ENCODE measurements at places on chromosomes 1 and 21.

GRCh38 chr21:39637971-39638240, 25.2 kb downstream of the B3GALT5 start:
- DNase-seq: no peak

DNA sequence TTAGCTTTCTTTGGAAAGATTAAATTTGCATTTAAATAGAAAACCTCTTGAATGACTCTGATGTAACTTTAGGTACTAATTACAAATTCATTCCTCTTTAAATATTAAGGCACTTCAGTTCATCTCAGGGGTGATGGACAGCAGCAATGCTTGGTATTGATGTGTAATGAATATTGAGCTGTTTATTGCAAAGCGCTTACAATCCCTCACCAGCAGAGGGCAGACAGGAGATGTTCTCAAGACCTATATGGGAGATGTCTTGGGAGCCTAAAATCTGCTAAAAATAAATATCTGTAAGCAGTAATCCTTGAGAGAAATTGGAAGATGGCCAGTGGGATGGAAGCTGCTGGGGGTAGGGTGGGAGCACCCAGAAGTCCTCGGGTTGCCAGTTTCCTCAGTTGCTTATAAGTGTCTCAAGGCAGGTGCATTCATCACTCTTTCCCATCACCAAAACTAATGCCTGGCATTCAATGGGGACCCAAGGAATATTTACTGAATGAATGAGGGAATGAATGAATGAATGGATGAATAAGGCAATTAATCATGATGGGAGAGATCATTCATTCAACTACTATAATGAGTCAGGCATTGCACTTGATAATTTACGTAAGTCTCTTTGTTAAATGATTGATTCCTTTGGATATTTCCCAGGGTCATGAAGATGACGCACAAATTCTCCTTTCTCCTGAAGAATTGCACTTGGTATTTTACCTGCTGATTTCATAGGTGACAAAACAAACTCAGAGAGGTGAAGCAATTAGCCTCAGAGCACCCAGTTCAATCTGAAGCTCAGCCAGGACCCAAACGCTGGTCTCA, 2.3 kb downstream of the KLHDC8A start:
- DNase-seq: peak; percentile 67

DNA sequence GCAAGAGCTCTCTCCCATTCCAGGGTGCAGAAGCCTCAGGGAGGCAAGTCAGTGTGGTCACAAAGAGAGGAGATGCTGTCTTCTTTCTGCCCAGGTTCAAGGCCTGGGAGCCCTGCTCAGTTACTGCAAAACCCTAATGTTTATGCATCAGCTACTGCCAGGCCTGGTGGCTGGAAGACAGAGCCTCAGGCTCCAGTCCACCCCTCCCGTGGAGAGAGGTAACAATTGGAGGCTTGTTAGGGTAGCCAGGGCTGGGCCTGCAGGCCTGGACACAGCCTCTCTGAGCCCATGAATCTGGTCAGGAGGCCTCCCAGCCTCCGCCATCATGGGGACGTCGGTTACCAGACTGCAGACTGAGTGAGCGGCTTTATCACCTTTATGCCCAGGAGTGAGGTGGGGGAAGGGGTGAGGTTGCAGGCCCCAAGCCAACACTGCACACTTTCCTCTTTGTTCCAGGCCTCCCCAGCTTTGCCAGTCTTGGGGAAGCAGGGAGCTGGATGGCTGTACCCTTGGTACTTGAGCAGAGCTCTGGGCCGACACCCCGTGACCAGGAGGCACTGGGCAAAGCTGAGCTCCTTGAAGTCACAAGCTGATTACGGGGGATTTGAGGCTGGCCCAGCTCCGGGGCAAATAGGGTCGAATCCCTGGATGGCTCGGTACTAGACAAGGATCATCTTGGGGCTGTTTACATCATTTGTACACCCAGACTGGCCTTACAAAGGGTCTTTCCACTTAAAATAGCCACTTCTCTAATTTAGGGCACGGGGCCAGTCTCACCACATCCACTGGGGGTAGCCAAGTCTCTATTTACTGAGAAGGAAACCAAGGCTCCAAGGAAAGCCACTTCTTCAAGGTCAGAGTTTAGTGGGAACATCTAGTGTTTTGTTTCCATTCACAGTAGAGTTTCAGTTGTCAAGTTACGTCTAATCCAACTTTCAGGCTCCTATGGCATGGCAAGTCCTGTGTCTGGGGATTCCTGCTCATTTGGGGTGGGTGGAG, 5.2 kb downstream of the SLC2A1 start:
- no peak for DNase-seq

- no peak for DNase-seq
Measured at GRCh38 chr1:19372602-19373001, 60.5 kb downstream of the SLC66A1 start.

DNA sequence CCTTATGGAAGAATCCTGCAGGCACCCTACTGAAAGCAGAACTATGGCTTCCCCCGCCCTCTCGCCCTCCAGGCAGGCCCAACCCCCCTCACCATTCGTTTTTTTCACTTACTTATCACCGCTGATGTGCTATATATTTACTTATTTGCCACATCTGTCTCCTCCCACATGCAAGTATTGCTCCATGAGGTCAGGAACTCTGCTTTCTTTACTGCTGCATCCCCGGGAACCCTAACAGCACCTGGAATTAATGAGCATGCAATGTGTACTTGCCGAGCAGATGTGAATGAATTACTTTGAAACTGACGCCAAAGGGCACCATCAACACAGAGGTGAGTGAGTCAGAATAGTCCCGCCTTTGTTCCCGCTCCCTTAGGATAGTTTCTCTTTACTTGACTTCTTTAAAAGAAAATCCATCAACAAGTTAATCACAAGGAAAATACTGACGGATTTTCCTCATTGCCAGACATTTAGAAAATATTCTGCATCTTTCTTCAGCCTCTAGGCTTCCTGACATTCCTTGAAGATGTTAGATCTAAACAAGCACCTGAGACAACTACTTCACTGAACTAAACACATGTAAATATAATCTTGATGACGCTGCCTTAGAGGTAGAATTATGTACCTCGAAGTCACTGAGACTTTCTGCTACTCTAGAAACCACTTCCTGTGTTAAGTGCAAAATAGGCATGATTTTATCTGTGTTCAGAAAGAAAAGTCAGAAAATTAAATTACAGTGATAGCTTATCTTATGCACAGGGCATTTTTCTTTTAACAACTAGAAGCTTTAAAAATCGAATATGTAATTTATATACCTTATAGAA, 17.5 kb upstream of the RAB4A start:
- DNase-seq: peak; percentile 78
